ENCODE measurements at places on chromosomes 7 and 10. TPM values are rescaled to one million over a fixed set of nuclear protein-coding genes. Genes with fewer than 3 reads are reported as not detected.

GRCh38 chr7:57216340-57216739 is 84.1 kb upstream of the ZNF479 start:
- peak; percentile 1 for DNase-seq

GRCh38 chr7:129906700-129907099 is 46.1 kb downstream of the UBE2H start:
- DNase-seq, result no peak

DNA sequence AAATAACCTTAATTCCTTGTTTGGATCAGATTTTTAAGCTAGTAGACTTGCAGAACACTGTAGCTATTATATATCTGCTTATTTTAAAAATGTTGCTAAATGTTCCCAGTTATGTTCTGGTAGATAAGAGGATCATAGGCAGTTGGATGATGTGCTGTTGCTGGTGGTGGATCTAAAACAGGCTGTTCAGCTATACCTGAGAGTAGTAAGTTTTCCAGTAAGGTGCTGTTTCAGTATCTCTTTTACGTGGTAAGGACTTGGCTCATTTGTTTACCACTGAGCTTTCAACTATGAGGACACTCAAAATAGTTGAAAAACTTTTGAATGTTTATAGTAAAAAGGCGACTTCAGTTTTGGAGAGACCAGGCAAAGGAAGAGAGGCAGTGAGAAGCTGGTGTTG is 180.9 kb downstream of the CDK14 start:
- DNase-seq, result no peak

GRCh38 chr10:122454603-122455080 is at the start of gene ARMS2:
Gene ARMS2 (plus strand): TSS chr10:122454653. CDS start chr10:122454728, 75 bp downstream.
- no peak for DNase-seq

DNA sequence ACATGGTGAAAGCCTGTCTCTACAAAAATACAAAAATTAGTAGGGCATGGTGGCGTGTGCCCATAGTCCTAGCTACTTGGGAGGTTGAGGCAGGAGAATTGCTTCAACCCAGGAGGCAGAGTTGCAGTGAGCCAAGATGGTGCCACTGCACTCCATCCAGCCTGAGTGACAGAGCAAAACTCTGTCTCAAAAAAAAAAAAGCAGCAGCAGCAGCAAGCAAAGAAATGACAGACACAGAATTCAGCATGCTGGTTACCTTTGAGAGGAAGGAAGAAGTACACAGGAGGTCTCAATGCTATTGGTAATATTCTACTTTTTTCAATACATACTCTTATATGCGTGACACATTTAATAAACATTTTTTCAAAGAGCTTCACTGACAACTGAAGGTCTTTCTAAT is 81.3 kb downstream of the ZFAND4 start:
- no peak for DNase-seq

DNA sequence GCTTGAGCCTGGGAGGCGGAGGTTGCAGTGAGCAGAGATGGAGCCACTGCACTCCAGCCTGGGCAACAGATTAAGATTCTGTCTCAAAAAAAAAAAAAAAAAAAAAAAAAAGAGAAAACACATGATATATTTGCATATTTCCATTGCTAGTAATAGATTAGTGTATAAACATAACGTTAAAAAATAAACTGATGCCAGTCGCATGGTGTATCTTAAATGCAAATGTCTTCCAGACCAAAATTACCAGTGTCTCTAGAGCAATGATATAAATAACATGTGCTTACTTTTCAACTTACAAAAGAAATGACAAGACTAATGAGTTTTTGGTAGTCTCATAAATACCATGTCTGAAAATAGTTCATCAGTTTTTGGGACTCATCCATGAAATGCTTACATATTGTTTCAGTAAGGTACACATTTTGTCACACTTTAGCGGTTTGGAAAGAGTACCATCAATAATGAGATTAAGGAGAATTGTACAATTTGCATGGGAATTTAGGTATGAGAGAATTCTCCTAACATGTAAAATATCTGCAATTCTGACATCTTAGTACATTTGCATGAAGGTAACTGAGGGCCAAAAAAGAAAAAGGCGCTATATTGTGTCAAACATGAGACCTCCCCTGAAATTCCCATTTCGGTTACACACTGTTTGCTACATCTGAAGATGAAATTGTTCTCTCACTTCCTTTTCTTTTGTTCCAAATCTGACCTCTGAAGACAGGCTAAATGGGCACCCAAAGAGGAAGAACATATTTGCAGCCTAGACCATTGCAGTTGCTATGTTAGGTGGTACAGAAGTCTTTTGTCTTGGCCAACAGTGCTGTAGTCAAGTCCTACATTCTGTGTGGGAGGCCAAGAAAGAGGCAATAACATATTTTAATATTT is 51.5 kb upstream of the PIP4K2A start:
- no peak for DNase-seq

The ZNF138 gene
- 17.4 TPM for polyA plus RNA-seq

The ACADSB gene
- polyA plus RNA-seq, result 16.0 TPM

The LRRC18 gene
- 0.06 TPM for polyA plus RNA-seq

The RBP3 gene
- polyA plus RNA-seq, result 0.09 TPM

Data from renal pelvis (tissue), 12 donors.